ENCODE measurements at places on chromosomes 4 and X.

GRCh38 chrX:52576946-52577345 is 60.1 kb upstream of the XAGE1B start:
- DNase-seq: peak; percentile 76

DNA sequence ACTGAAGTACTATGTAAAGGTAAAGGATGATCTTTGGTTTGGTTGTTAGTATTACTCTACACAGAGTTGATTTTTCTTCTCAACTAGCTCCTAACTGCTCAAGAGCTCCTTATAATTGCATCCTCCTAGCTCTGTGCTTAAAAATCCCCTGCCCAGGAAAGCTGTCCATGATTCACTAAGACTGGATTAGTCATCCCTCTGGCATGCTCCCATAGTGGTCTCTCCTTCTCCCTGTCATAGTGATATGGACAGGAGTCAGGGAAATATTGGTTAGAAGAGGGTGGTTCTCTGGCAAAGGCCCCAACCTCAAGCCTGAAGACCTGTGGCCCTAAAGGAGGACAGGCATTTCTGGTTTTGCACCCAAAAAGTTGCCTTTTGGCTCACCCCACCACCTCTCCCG is 242.3 kb upstream of the KCNIP4 start:
- peak; percentile 6 for DNase-seq

DNA sequence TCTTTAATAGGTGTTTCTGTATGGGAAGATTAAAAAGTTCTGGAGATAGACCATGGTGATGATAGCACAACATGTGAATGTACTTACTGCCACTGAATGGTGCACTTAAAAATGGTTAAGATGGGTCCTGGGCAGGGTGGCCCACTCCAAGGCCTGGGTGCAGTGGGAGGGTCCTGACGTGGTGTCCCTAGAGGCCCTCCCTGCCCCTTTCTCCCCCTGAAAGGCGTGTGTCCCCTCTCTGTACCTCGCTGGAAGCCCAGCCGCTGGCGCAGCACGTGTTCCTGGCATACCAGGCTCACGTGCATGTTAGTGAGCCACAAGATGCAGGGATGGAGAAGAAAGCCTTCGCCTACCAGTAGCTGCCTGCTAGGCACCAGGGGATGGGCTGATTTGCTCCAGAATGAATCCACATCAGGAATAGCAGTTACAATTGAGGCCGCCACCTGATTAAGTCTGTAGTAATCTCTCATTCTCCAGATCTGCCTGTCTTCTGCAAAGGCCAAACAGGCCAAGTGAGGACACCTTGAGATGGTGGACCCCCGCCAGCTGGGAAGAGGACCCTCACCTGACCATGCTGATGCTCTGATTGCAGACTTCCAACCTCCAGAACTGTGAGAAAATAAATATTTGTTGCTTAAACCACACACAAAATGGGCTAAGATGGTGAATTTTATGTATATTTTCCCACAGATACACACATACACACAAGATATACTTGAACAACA is 67.5 kb downstream of the COQ2 start:
- DNase-seq: no peak

DNA sequence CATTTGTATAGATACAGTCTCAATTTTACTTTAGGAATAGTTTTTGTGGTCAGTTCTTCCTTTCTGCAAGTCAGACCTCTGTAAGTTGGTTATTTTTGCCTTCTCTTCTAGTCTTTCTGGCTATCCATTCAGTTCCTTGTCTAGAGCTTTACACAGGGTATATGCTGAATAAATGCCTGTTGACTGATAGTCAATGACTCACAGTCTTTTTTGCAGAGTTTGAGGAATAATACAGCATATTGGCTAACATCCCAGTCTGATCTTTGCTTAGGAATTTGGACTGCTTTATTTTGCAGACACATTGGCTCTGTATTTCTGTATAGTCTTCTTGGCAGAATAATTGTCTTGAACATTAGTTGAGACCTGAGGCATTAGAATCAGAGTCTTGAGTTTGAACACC is 132.4 kb downstream of the MAGEC1 start:
- DNase-seq: no peak

DNA sequence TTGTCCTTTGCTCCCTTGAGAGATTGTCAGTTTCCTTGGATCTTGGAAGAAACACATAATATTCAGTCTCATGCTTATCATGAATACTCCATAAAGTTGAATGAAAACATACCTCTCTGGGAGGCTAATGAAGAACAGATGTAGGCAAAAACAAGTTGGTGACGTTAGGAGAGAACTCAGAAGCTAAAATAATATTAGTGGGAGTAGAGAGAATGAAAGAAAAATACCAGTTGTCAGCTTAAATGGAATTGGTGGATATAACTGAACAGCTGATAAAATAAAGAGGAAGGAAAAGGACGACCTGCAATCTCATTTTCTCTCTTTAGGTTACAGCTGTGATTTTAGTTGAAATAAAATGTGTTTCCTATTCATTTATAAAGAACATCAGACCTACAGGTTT is 124.8 kb downstream of the SNCA start:
- no peak for DNase-seq

DNA sequence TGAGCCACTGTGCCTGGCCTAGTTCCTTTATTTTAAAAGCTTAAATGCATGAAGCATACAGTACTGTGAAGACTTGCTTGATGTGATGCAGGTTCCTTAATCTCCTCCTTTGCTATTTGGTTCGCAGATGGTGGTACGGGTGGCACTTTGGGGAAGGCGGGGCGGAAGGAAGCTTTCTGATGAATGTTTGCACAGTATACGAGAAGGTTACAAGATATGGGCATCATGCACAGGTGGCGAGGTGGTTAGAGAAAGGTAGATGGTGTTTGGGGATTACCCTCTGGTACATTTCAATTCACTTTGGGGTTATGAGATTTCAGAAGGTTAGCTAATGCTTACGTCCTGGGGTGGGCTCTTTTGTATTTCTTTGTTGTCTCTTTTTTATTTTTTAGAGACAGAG is 17.2 kb downstream of the RHOH start:
- no peak for DNase-seq

DNA sequence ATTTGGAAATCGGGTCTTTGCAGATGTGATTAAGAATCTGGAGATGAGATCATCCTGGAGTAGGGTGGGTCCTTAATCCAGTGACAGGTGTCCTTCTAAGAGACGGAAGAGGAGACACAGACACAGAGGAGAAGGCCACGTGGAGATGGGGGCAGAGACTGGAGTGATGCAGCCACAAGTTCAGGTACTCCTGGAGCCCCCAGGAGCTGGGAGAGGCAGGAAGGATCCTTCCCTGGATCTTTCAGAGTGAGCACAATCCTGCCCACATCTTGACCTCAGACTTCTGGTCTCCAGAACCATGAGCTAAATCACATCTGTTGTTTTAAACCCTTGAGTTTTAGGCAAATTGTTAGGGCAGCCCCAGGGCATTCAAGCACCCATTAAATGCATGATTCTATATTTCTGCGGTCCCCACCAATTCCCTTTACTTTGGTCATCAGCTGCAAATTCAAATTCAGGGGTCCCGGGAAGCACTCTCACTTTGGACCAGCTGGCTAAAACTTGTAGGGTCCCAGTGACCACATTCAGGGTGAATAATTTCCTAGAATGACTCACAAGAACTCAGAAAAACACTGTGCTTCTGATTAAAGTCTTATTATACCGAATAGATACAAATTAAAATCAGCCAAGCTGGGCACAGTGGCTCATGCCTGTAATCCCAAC is 12.8 kb upstream of the AKAP17A start:
- DNase-seq: no peak
